ENCODE measurements at places on chromosomes 3 and 15.
A peak's percentile ranks its signal among the peaks of the same experiment; 100 is the strongest.

- DNase-seq: no peak
Observed at GRCh38 chr15:80885016-80885579, 104.5 kb downstream of the MESD start.

- peak; percentile 89 for DNase-seq
Observed at GRCh38 chr3:113745756-113746547, at the start of gene NAA50. TSS of gene NAA50 (minus strand) at chr3:113746249. CDS start at chr3:113745949, 300 bp downstream.

GRCh38 chr3:53169832-53170324 is 8.9 kb downstream of the PRKCD start:
- no peak for DNase-seq

GRCh38 chr3:155242342-155242741 is 51.1 kb downstream of the STRIT1 start:
- no peak for DNase-seq

GRCh38 chr15:97177151-97177577 is 783.3 kb upstream of the ARRDC4 start:
- DNase-seq: no peak

DNA sequence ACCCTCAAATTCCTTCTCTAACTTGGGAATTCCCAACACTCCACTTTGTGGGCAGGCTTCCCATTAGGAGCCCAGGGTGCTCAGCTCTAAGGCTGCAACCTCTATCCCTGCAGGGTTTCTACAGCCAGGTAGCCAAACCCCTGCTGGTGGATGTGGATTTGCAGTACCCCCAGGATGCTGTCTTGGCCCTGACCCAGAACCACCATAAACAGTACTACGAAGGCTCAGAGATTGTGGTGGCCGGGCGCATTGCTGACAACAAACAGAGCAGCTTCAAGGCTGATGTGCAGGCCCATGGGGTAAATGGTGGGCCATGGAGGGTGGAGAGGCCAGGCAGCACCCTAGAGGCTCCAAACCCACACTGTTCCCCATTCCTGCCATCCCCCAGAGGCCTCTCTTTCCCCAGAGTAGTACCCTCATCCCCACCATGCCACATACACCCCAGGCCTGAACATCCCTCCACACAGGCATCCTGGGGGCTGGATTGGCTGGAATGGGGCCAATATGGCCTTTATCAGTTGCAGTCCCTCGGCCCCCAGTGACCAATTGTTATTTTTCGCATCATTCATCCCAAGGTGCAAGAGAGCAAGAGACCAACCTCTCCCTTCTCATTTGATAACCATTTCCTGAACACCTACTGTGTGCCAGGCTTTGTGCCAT is 7.7 kb downstream of the ITIH1 start:
- DNase-seq: no peak

- DNase-seq: no peak
Observed at GRCh38 chr3:72256716-72257115, 471.8 kb upstream of the PROK2 start.

DNA sequence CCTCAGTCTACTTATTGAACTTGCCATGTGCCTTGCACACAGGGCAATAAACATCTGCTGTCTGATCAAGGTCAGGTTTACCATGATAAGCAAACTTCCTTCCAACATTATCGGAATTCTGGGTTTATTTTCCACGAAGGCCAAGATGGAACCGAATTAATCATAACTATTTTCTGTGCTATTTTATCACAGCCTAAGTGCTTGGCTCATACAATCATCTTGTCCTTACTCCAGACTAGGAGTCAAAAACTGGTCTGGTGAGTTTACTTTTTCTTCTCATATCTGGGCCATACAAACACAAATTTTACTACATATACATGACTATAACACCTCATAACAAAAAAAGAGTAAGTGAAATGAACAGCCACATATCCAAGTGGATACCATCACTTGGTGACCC is 2.3 kb downstream of the FBN1 start:
- DNase-seq: no peak
